ENCODE measurements at places on chromosomes 4 and X. TPM values are rescaled to one million over a fixed set of nuclear protein-coding genes. Genes with fewer than 3 reads are reported as not detected.

DMD gene
- 17.4 TPM for polyA plus RNA-seq

DGAT2L6 gene
- polyA plus RNA-seq: not detected

- no peak for DNase-seq
These were observed 7.3 kb upstream of the GSX2 start for GRCh38 chr4:54092405-54093323.

GRCh38 chrX:10714531-10714930 is 94.1 kb upstream of the MID1 start:
- no peak for DNase-seq

DNA sequence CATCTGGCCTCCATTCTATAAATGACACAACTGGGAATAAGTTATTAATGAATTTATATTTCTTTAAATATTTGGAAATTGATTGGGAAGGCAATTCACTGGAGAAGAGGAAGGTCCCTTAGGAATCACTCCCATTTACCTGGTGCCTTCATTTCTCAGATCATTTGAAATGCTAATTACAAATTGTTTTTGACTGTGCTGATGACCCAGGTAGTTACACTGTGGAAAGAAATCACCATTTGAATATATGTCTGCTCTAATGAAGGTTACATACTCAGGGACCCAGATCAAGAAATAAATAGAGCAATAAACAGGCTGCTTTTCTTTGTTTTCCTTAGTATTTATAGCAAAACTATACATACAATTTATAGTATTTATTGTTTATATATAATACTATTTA is 1759.1 kb downstream of the ARAP2 start:
- DNase-seq: no peak

GRCh38 chr4:1255151-1255550 is 6.2 kb upstream of the CTBP1 start:
- no peak for DNase-seq

DNA sequence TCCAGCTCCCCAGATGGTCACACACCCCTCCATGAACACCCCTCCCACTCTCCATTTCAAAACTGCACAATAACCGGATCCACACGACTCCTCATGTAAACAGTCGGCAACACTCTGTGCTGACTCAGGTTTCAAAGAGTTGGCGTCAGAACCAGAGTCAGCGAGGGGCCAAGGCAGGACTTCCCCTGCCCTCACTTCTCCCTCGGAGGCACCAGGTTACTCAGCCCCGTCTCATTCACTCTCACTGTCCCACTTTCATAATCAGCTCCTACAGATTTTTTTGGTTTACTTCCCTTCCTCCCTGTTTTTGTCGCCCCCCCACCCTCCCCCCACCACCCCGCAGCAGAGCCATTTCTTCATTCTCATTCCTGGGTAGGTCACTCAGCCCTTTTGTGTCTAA is 2.7 kb upstream of the TIMP1 start:
- no peak for DNase-seq

DNA sequence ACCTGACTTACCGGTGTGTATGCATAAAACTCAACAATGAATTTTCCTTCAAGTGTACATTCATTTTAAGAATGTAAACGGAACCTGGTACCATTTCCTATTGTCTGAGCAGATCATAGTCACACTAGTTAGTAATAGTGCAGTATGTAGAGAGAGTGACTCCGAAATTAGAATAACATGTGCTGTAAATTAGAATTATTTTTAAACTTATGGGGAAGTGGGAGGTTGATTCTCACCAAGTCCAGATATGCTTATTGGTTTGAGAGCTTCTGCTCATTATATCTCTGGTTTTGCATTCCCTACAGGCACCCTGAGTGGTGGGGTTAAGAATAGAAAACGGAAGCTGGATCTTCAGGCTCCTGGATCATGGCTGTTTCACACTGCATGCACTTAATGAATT is 39.6 kb downstream of the KLF3 start:
- no peak for DNase-seq

DNA sequence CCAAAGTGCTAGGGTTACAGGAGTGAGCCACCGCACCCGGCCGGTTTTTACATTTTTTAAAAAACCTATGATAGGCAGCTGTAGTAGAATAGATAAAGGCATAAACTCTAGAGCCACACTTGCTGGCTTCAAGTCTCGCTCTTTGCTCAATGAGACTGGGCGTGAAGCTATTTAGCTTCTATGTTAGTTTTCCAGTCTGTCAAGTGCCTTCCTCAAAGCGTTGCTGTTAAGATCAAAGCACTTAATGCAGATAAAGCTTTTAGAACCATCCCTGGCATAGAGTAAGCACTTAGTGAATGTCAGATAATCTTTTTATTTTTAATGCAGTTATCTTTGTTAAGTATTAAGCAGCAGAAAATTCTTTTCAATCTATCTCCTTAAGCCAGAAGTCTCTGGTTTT is 42.0 kb upstream of the BMPR1B start:
- no peak for DNase-seq

- no peak for DNase-seq
These were observed 78.7 kb upstream of the DCLK2 start for GRCh38 chr4:149999485-150000074.
